ENCODE measurements at places on chromosomes 11 and 22.

DNA sequence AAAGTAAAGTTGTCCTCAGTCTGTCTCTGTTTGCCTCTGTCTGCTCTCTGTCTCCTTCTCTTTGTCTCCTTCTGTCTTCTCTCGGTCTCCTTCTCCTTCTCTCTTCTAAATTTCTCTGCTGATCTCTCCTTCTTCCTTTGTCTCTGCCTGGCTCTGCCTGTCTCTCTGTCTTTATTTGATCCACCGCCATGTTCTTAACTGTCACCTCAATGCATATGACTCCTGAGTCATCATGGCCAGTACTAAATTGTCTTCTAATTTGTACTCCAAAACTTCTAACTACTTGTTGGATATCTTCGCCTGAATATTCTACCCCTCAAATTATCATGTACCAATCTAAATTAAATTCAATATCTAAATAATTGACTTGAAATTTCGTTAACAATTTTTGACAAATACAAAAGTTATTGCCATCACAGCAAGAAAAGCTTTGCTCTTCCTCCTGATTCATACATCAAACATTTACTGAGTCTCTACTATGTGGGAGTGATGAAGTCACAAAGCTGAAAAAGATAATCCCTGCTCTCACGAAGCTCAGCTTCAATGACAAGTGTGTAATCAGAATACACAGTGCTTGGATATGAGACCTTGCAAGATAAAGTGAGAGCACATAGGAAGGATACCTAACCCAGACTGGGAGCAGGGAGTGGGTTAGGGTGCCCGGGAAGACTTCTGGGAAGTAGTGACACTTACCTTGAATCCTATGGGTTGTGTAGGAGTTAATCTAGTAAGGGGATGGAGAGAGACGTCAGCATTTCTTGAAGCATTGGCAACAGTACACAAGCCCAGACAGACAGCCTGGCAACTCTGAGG, 193.0 kb downstream of the MAML2 start:
- no peak for DNase-seq

GRCh38 chr11:119590651-119591351, 138.2 kb downstream of the NECTIN1 start:
- DNase-seq, result no peak

DNA sequence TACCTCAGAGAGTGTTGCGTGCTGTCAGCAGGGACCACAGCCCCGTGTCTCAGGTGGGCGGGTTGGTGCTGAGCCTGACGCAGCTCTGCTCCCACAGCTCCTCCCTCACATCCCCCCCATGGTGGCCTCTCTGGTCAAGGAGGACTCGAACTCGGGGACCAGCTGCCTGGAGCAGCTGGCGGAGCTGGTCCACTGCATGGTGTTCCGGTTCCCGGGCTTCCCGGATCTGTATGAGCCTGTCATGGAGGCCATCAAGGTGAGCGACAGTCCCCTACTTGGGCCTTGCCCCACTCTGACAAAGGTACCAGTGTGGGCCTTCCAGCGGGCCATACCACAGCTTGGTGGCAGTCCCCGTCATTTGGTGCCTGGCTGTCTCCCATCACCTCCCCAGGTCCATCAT, 11.8 kb downstream of the USP35 start:
- no peak for DNase-seq

GRCh38 chr11:97614606-97615005, 1224.8 kb downstream of the JRKL start:
- DNase-seq, result no peak

GRCh38 chr11:116527180-116527991, 245.4 kb downstream of the BUD13 start:
- no peak for DNase-seq

GRCh38 chr22:44146088-44146861, 34.5 kb upstream of the PARVG start:
- no peak for DNase-seq

Measured in DMS 273 treated with DMSO at 0.1 percent for 48 hours (cell line).